ENCODE measurements at places on chromosomes 7 and 10.
A peak's percentile ranks its signal among the peaks of the same experiment; 100 is the strongest.

GRCh38 chr10:78199005-78199725 lies 165.5 kb downstream of the RPS24 start:
- DNase-seq: no peak

DNA sequence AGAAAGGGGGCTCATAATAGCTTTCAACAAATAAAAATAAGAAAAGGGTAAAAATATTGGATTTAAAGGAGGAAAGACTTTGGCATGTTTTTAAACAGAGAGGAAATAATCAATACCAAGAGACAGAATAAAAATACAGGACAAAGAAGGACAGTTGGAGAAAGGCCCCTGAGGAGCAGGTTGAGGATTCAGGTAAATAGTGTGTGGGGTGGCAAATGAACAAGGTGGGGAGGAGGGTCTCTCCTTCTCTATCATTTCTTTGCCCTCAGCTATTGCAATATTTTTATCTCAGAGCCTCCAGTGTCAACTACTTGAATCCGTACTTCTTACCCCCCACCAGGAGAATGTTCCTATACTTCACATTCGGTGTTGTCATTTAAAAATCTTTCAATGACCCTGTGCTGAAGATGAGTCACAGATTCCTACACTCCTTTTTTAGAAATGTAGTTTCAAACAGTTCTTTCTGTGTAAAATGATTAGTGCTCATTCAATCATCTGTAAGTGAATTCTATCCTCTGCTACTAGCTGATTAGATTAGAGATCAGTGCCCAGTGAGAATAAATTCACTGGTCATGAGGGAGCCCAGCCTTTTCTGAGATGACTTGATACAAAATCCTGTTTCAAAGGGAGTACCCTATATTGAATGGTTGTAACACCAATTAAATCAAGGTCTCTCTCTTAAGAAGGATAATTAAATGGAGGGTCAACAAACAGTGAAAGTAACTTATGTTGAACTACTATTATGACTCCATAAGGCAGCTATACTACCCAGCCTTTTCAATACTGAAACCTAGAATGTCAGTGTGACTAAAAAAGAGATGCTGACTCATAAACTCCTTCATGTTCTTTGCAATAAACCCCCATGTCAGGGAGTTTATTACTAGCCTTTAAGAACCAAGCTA lies 50.4 kb upstream of the WNT16 start:
- DNase-seq: peak; percentile 9

DNA sequence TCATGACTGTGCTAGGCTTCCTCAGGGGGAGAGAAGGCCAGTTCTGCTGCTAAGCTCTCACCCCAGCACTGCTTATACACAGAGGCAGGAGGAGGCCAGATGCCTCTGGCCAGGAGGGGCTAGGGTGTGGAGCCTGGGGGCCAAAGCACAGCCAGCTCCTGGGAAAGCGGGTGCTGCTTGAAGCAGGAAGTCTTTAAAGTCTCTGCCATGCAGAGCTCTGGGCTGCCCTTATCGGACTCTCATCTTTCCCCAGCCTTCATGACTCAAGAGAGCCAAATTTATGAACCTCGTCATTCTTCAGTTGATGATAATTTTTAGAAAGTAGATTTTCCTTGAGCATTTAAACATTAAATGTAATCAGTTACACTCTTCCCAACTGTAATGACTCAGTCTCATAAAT lies 11.2 kb upstream of the TSPAN14 start:
- DNase-seq: no peak

- DNase-seq: no peak
These were observed 54.9 kb upstream of the HELLS start for GRCh38 chr10:94490789-94491039.

- DNase-seq: no peak
These were observed 10.1 kb upstream of the TMEM26 start for GRCh38 chr10:61463035-61463909.

- no peak for DNase-seq
These were observed 7.0 kb upstream of the EVX1 start for GRCh38 chr7:27235387-27236311.

DNA sequence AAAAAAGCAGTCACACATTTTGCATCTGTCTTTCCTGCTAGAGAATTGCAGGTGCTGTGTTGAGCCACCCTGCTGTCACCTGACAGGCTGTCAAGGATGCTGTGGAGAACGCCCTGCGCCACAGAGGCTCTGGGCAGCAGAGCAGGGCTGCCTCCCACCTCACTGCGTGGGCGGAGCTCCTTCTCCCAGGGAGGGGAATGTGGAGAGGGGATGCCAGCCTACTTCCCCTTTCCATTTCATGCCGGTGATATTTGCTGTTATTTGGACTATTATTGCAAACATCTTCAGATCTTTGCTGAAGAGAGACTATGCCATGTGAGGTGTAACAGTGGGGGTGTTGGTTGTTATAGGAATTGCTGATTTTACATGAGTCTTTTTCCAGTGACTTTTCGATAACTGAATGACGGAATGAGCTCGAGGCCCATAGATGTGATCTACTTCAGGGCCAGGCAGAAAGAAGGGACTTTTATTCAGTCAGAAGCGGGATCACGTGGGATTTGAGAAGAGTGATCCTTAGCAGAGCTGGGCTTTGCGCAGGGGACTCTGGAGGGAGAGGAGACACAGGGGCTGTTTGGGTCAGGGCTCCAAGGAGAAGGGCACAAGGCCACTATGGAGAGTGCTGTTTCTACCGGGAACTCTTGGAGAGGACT lies 13.6 kb upstream of the PRKAG2 start:
- DNase-seq: no peak

- no peak for DNase-seq
These were observed 6.0 kb downstream of the HNRNPF start for GRCh38 chr10:43402880-43403452.

DNA sequence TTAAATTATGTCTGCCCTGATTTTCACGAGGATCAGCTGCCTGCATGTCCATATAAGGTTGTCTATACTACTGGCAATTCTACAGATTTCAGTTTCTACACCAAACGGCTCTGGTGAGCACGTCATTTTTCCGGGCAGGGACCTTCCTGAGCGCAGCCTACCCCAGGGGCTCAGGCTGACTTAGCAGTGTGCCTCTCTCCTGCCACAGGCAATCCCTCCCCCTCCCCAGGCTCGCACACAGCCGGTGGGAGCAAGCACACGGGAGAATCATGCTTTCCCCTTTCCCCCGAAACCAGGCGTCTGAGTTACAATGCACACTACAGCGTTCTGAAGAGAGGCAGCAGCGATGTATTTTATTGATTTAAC lies 1.7 kb downstream of the KLF6 start:
- DNase-seq: no peak

DNA sequence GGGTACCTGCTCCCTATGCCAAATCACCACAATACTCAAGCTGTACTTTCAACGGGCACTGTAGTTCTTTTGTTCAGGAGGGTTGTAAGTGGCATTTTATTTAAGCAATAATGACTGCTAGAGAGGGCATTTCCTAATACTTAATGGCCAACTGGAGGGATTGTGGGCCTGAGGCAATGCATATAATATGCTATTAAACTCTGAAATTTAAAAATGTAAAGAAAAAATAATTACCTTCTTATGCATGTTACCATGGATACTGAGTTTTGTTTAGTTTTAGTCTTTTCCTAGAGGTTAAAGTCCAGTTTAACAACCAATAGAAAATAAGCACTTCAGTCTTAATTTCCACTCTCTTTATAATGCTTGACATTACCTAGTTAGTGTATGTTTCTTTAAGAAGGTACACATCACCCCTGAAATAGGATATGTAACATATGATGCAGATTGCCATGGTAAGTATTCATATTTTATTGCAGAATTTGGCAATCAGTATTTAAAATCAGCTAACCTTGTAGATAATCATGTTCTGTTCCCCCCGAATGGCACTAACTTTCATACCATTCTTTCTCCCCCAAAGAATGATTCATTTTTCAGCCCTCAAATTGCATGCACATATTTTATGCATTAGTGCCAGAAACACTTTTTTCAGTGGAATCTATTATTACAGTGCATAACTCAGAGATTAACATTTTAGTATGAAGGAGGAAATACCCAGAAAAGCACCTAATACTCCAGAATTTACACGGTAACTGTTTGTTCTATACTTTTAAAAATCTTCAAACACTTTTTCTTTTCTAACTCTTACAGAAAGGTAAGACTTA lies 90.3 kb upstream of the ZNF438 start:
- no peak for DNase-seq

- peak; percentile 67 for DNase-seq
These were observed 9.5 kb downstream of the FAM241B start for GRCh38 chr10:69639291-69640195.

DNA sequence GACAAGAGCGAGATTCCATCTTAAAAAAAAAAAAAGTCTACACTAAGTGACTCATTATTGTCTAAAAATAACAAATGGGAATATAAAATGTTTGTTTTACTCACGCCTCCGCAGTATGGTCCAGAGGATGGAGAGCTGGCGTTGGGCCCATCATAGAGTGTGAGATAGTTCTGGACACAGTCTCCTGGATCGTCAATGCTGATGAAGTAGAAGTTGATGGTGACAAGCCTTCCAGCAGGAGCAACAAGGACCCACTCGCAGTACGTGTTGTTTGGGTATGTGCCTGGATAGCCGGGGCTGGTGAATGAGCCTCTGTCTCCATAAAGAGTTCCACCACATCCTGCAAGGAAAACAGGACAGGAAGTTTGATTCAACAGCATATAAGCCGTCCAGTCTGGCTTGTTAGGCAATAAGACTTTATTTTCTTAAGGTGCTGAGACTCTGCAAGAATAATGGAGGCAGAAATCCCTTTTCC lies 11.5 kb upstream of the RSU1 start:
- DNase-seq: no peak

GRCh38 chr10:62735464-62736167 lies 68.9 kb upstream of the ADO start:
- DNase-seq: no peak

- DNase-seq: no peak
These were observed 2.8 kb upstream of the LRMDA start for GRCh38 chr10:75428434-75429158.

GRCh38 chr7:26499315-26499897 lies 207.7 kb downstream of the SNX10 start:
- no peak for DNase-seq

DNA sequence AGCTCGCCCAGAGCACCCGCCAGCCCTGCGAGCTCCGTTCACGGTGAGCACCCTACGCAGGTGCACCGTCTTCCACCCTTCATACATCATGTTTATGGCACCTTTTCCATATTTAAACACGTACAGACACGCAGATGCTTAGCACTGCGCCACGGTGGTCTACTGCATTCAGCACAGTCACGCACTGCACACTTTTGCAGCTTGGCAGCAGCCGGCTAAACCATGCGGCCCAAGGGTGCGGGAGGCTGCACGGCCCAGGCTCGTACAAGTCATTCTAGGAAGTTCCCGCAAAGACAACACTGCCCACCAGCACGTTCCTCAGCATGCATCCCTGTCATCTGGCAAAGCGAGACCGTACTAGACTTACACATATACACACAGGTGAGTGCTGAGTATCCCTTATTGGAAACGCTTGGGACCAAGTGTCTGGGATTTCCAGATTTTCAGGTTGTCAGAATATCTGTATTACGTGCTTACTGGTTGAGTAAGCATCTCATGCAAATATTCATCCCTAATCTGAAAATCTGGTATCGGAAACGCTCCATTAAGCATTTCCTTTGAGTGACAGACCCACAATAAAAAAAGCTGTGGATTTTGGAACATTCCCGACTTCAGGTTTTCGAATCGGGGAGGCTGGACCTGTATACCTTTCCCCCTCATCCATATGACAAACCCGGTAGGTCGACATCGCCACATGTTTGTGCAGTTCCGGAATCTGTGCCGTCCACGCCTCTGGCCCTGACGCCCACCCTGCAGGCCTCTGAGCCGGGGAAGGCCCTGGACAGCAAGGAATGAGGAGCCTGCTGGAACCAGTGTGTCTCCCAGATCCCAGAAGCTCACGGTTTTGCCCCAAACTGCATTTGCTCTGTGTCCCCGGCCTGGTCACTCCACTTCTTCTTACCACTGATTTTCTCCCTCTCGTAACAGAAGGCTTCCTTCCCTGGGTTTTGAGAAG lies 222.2 kb downstream of the ELFN1 start:
- no peak for DNase-seq

DNA sequence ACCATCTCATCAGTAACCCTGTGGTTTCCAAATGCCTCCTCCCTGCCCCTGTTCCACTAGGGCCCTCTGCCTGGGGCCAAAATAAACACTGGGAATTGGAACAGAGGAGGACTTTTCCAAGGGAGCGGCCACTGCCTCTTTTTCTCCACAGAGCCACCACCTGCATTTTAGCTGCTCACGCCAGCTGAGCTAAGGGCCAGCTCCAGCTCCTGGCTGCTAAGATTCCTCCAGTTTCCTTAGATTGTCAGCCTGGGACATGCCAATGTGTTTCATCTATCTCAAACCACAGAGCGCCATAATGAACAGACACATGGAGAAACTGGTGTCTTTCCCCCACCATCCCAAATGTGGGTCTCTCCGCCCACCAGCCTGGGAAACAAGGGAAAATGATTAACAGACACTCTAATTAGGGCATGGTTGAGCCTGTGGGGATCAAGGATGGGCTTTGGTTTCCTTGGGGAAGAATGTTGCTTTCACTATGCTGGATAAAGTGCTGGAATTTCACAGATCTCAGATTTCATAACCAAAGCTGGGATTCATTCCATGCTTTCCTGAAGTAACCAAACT lies 52.2 kb downstream of the ASB13 start:
- no peak for DNase-seq

- DNase-seq: no peak
These were observed 457.8 kb upstream of the NFE2L3 start for GRCh38 chr7:25694211-25694610.

DNA sequence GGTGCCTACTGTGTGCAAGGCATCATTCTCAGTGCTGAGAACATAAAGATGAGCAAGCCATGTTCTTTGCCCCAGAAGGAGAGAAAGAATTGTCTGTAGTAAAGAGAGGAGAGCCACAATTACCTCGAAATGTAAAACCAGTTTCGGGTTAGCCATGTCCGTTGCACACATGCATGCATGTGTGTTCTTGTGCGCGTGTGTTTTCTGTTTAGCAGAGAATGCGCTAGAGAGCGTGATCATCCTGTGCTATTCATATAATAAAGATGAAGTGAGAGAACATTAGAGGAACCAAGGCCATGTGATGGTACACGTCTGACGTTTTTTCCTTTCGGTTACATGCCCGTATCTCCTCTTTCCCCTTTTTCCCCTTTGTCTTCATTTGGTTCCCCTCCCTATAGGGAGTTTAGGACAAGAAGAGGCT lies 158.2 kb downstream of the CELF2 start:
- DNase-seq: no peak

DNA sequence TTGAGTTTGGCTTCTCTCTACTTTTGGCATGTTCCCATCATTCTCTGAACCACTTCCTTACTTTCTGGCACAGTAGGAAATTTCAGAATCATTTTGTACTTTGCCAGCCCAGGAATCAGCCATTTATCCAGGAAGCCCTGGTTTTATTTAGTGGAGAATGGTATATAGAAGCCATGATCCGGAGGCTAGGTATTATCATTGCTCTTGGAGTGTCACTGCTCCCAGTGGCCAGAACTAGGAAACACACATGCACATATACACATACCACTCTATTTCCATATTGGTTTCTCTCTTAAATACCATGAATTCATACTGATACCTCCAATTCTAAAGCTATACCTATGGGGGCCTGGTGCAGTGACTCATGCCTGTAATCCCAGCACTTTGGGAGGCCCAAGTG lies 36.3 kb downstream of the SUFU start:
- DNase-seq: no peak

- no peak for DNase-seq
These were observed 8.7 kb downstream of the VIPR2 start for GRCh38 chr7:159136013-159136412.
